Naive thymus-derived CD4-positive, alpha-beta T cell (primary cell): ENCODE measurements at places on chromosomes 3 and 15. TPM values are rescaled to one million over a fixed set of nuclear protein-coding genes. Genes with fewer than 3 reads are reported as not detected.

DNA sequence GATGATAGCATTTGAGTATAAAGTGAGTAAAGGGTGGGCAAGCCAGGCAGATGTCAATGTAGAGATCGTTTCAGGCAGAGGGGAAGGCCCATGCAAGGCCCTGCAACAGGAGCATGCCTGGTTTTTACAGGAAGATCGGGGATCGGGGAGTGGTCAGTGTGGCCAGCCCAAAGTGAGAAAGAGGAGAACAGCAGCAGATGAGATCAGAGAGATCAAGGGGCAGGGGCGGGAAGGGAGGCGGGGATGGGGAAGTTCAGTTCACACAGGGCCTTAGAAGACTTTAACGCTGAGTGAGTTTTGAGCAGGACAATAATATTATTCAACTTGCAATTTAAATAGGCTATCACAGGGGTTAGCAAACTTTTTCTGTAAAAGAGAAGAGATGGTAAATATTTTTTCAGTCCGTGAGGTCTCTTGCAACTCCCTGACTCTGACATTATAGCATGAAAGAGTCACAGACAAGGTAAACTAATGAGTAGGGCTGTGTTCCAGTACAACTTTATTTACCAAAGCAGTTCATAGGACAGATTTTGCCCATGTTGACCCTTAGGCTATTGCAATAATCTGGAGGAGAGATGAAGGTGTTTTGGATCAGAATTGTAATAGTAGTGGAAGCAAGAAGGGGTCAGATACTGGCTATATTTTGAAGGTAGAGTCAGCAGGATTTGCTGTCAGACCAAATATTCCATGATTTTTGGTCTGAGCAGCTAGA is 12.4 kb upstream of the CD47 start:
- no peak for DNase-seq

The ALCAM gene
- 4.4 TPM for total RNA-seq

- DNase-seq: no peak
Measured at GRCh38 chr3:123732447-123732846, 147.6 kb upstream of the HACD2 start.

GRCh38 chr15:92797168-92798052 is 102.7 kb upstream of the CHD2 start:
- peak; percentile 77 for DNase-seq

DNA sequence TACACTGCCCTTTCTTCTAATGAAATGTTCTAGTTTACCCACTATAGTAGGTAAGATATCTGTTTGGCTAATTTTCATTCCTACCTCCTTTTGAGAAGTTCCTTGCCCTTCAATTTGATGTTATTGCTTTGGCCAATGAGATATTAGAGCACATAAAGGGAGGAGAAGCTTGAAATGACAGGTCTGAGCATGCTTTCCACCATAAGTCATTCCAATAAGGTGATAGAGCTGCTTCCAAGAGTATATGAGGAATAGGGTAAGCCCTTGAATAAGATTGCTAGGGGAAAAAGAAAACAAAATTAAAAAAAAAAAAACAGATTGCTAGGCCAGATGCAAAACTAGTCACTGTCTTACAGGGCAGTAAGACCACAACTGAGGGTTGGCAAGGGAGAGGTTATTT is 78.9 kb upstream of the TRIM42 start:
- DNase-seq: no peak

DNA sequence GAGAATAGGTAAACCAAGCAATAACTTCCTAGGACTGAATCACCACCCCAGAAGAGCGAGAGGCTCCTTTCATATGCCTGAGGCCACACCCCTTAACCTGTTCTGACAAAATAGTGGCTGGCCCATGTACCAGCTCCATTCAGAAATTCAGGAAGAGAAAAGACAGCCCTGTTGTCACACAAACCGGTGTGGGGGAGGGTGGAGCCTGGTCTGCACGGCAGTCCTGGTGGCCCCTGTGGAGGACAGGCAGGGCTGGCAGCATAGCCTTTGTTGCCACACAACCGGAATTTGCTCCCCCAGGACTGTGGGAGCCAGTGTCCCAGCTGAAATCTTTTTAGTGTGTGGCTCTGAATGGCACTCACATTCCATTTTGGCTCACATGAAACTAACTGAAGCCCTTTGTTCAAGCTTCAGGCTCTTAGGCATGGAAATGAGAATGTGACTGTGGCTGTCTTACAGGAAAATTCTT is 23.8 kb downstream of the RLBP1 start:
- DNase-seq: no peak

DNA sequence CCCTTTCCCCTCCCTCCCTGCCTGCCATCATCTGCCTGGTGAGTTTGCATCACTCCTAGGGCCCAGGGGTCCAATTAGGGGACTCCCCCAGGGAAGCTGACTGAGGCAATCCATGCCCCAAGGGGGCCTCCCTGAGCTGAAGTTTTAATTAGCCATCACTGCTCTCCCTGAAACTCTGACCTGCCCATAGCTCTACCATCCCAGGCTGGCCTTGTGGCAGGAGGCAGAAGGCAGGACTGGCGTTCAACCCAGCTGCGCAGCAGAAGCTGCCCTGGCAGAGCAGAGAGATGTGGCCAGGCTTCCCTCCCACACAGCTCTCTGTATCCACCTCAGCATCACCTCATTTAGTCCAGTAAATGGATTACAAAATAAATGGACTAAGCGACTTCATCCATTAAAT is 7.7 kb upstream of the C15orf39 start:
- DNase-seq: no peak

GRCh38 chr3:65573548-65574116 is 465.1 kb downstream of the MAGI1 start:
- no peak for DNase-seq

GRCh38 chr3:97901313-97902248 is 70.7 kb downstream of the RIOX2 start:
- DNase-seq: no peak

DNA sequence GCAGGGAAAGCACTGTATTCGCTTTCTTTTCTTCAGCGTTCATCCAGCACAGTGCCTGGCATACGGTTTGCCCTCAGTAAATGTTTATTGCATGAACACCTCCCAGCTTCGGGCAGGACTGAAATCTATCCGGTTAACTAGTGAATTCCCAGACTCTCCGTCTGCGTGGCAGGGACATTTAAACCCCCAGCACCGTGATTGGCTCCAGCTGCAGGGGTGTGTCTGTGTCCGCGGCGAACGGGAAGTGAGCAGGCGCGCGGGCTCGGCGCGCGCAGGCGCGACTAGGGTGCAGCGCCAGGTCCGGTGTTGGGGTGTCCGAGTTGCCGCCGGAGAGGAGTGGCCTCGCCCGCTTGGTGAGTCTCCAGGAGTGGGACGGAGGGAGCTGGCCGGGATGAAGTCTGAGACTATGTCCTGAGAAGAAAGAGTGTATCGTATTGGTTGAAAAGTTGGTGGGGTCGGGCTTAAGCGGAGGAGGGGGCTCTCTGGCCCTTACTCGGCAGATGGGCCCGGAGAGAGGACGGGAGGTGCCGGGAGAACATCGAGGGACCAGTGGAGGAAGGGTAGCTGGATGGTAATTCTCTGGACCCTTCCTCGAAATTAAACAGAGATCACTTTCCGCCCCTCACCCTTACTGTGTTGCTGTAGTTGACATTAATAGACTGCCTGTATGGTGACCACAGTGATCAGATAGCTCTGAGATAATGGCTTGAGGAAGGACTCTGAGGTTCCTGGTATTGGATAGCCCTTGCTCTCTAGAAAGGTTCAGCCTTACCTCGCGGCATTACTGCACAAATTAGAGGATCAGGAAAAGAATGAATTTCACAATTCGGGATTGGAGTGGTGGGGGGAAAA is at the start of gene SNAP23:
Gene SNAP23, plus strand, starts transcription at position 274 of the 852 bp plus-strand sequence. CDS start 16,213 bp downstream, outside the sequence.
- peak; percentile 80 for DNase-seq

DNA sequence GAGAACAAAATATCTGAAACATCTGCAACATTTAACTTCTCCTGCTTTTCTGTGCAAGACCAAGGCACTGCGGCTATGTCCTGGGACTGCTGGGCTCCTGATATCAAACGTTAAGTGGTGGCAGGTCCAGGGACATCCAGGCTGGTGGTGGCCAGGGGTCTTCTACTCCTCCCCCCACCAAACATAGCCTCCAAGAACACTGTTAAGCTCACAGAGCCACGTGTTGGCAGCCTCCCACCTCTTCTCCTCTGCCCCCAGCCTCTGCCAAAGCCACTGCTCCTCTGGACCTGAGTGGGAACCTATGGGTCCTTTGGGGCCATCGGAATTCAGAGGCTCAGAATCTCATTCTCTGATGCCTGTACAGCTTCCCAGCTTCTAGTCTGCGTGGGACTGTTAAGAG is 325.7 kb downstream of the ARRDC4 start:
- no peak for DNase-seq

The PLSCR5 gene
- not detected in 2 replicates for total RNA-seq

DNA sequence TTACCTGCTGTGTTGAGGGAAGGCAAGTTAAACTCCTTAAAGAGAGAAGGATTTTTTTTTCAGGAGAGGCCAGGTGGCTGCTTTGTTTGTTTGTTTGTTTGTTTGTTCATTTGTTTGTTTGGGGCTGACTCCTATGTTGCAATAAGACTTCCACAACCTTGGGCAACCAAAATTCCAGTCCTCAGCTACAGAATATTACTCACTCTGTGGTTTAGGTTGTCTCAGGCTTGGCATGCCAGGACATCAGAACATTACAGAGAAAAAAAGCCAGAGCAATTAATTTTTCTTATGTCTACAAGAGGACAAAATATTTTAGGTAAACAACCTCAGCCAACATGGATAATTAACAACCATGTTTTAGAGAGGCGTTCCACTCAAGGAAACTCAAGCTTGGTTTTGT is 156.7 kb upstream of the ATP11B start:
- DNase-seq: no peak

DNA sequence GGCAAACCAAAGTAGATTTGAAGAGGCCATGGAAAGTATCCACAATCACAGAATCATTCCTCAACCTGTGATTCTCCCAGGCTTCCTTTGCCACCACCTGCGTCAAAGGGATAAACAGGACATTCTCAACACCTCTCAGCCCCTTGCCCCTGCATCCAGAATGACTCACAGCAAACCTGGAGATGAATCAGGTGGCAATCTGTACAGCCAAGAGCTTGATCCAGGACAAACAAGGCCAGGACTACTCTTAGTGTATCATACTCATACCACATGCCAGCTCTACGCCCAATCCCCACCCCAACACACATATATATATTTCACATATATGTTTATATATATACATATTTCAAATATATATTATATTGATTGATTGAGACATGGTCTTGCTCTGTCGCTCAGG is 23.6 kb upstream of the C3orf62 start:
- DNase-seq: no peak

DNA sequence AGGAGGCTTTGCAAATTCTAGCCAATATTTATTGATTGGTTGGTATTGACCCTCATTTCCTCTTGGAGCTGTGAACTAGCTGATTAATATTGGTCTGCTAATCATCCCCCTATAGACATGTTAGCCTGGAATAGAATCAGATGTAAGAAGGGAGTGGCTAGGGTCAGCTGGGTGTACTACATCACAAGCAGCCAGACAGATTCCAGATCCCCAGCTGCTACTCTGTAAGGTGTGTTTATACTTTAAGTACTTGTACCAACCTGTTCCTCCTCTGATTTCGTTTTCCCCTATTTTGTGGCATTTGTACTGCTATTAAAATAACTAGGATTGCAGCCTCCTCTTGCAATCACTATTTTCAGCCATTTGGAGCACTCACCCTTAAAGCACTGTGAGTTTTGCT is 49.9 kb downstream of the PARP15 start:
- DNase-seq: no peak

The LRRC3B gene
- total RNA-seq: not detected in 2 replicates

The TLR9 gene
- 1.6 TPM for total RNA-seq

DNA sequence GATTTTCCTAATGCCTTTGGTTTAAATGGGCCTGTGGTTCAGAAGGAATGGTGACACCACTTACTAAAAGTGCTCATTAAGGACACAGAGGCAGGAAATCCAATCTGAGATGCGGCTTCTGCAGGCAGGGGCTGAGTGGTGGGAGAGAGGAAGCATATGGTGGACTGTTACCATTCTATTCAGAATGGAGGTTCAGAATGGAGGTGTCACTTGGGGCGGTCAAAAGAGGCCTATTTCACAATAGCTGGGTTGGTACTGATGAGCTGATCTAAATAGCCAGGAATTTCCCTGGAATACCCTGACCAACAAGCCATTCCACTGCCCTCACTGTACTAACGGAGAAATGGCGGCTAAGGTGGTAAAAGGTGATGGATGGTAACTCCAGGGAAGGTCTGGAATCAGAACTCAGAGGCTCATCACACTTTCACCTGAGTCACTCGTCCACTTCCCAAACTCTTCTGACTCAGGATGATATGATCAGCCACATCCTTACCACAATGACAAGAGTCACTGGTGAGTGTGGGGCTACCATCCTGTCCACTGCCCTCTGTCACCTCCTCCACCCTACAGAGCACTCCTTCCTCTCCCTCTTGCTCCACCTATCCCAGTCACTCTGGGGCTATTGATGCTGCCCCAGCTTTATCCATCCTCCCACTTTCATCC is 15.7 kb downstream of the RFT1 start:
- DNase-seq: no peak

DNA sequence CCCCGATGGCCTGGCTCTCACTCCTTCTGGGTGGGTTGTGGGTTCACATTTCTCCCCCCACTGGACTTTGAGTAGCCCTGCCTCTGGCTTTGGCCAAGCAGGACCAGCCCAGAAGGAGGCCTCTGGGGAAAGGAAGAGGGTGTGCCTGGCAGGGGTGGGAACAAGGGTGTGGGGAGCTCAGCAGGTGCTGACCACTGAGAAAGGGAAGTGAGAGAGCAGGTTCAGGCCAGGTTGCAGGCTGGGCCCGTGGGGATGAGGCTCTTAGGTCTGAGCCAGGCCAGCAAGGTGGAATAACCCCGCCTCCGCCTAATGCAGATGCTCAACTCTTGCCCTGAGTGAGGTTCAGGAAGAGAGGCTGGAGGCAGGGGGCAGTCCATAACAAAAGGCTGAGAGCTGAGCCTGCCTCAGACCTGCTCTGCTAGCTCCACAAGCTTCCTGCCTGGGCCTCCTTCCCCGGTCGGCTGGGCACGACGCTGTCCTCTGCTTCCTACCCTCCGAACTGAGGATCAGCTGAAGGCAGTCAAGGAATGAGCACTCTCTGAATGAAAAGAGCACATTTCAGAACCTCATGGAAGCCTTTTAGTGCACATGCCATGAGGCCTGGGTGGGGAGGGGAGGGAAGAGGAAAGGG is 82.7 kb downstream of the TLE3 start:
- no peak for DNase-seq

The ATP13A5 gene
- total RNA-seq: not detected

DNA sequence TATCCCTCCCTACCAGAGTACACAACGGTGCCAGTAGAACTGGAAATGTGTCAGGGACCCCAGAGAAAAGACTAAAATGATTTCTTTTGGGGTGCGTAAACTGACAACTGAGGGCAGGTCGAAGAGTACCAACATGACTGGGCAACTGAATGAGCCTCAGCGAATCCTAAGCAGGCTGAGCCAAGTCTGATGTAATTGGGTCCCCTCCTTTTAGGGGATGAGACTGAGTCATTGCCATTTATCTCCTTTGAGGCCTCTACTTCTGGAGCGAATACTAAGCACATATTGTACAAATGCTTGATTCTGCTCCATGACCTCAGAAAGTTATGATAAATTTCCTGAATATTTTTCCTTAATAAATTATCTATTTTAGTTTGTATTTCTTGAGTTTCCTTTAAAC is 17.3 kb upstream of the GPR156 start:
- no peak for DNase-seq

- DNase-seq: no peak
Measured at GRCh38 chr3:37723585-37723984, 138.1 kb upstream of the CTDSPL start.

The MDFIC2 gene
- not detected for total RNA-seq

The SYNPR gene
- total RNA-seq: not detected
